GM12864 (cell line): ENCODE measurements at places on chromosomes 1 and 21.

DNA sequence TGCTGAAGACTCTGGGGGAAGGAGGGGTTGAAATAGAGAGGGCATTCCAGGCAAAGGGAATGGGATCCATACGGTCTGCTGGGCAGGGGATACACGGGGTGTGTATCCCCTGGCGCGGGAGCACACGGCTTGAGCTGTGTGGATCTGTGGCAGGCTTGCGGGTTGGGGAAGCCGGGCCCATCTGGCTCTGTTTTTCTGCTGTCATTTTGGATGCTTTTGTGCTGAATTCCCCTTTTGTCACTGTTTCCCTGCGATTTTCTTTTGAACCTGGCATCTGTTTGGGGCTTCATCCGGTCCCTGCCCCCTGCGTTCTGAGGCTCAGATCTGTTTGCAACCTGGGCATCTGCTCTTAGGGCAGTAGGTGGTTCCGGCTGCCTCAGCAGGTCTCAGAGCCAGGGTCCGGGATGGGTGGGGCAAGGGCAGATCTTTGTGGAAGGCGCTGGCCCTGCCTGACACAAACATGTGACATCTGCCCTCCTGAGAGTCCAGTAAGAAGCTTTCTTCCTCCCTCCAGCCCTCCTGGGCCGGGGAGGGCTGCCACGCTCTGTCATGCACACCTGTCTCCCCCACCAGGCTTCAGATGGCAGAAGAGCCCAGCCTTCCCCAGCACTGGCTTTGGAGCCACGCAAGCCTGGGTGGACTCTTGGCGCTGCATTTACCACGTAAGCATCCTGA is 84.0 kb downstream of the IGSF21 start:
- DNase-seq = no peak

- DNase-seq = no peak
These were observed 9.0 kb downstream of the CREG1 start for GRCh38 chr1:167544447-167545093.

DNA sequence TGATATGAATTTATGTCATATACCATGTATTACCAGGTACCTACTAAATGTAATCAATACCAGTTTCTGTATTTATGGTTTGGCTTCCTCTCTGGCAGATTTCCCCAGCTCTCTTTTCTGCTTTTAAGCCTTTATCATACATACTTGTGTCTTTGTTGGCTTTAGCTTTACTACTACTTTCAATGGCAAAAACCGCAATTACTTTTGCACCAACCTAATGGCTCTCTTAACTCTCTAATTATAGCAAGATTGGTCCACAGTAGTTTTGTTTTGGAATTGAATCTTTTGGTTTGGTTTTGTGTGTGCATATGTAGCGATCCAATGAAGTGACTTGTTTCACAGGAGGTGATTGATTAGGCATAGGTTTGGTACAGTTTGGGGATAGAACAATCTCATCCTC is 93.6 kb downstream of the ATG4C start:
- DNase-seq = no peak

GRCh38 chr1:226370144-226370923 is 37.6 kb downstream of the PARP1 start:
- DNase-seq = no peak

- DNase-seq = peak; percentile 66
These were observed 22.4 kb downstream of the STPG1 start for GRCh38 chr1:24390924-24391782.

DNA sequence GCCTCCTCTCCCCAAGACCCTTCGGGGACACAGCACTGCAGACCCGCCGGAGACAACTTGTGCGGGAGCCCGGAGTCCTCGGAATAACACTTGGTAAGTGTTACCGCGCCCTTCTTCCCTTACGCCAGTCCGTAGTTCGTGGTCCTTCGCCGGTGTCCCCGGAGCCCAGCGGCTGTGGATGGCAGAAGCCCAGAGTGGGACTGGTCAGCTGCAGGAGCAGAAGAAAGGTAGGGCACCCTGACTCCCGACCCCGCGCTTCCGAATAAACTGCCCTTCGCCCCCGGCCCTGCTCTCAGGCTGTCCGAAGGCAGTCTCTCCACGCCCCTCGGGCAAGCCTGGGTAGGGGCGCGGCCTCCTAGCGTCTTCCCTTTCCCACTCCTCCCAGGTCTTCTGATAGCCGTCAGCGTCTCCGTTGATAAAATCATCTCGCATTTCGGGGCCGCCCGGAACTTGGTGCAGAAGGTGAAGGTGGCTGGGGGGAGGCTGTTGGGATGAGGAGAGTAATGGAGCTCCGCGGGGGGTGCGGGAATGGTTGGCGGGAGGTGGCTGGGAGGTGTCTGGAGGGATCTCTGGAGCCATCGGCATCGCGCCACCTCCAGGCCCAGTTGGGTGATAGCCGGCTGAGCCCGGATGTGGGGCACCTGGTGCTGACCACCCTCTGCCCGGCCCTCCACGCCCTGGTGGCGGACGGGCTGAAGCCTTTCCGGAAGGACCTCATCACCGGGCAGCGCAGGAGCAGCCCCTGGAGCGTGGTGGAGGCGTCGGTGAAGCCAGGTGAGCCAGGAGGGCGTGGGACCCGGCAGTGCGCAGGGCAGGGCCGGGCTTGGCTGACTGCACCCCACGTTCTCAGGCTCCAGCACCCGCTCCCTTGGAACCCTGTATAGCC is 4.3 kb downstream of the RUSC1 start:
- DNase-seq = no peak

DNA sequence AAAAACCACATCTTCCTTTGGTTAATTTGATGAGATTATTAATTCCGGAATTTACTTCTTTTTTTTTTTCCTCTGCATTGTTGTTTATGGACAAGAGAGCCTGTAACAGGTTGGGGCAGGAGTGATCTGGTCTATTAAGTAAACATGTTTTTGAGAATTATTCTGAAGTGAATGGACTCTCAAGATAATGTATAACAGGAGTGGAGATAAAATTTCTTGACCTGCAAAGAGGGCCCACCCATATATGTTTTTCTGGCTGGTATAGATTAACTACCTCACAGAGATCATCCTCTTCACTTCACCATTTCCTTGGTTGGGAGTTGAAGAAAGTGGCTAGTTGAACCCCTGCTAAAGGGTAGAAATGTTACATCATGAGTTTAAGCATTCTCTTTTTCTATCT is 10.7 kb downstream of the DDI2 start:
- DNase-seq = no peak

- no peak for DNase-seq
These were observed 58.6 kb upstream of the PLXNA2 start for GRCh38 chr1:208302699-208303238.

GRCh38 chr1:147389532-147390184 is 147.2 kb downstream of the CHD1L start:
- DNase-seq = no peak

DNA sequence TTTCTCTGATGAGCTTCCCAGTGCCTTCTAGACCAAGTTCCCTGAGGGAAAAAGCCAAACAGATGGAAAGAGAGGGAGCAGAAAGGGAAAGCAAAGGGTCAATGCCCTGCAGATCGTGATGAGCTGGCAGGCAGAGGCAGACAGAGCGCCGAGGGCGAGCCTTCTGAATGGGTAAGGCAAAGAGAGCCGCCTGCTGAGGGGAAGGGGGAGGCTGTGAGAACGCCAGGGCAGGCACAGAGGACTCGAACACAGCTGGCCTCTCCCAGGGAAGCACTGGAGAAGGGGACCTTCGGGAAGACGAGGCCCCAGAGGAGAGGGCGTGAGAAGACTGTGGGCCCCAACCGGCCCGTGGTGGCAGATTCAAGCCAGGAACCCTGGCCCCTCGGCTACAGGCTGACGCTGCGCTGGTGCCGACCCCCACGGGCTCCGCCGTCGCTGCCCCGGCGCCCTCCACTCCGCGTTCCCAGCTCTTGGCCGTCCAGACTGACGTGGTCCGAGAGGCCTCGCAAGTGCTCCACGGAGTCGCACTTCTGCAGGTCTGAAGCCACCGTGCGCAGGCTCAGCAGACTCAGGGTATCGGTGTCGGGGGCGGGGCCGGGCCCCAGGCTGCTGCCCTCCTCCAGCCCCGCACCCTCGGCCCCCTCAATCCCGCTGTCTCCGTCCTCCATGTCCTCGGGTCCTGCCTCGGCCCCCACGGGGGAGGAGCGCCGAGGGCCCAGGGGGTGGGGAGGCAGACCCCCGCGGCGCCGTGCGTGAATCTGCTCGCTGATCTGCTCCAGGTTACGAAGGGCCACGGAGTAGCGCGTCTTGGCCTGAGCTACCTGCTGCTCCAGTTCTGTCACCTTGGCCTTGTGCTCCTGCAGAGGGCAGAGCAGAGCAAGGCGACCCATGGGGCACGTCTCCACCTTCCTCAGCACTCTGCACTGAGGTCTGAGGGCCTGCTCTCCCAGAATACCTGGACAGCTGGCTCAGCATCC is 13.9 kb downstream of the SH3BP5L start:
- no peak for DNase-seq

GRCh38 chr1:35431173-35431599 is 126.0 kb downstream of the KIAA0319L start:
- no peak for DNase-seq

DNA sequence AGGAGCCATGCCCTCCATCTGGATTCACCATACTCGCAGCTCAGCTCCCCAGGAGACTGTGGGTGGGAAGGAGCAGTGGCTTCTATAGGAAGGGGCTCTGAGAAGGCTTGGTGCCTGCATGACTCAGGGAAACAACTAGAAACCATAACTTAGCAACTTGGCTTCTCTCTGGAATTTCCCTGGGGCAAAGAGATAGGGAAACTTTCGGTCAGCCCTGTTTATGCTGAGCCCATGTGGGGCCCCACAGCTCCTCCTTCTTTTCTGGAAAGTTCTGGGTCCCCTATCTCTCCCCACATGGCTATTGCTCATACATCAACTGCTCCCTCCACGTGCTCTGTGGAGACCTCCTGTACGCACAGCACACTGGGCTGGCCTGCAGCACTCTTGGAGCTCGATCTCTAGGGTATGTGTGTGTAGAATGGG is 39.3 kb downstream of the PLEKHA6 start:
- DNase-seq = no peak

GRCh38 chr1:190344454-190344853 is 133.2 kb downstream of the BRINP3 start:
- DNase-seq = no peak

- DNase-seq = no peak
These were observed 15.7 kb downstream of the TFB2M start for GRCh38 chr1:246550402-246550801.

GRCh38 chr1:154440036-154440804 is 35.1 kb downstream of the IL6R start:
- no peak for DNase-seq

GRCh38 chr21:36692114-36692834 is 6.6 kb upstream of the SIM2 start:
- DNase-seq = no peak

DNA sequence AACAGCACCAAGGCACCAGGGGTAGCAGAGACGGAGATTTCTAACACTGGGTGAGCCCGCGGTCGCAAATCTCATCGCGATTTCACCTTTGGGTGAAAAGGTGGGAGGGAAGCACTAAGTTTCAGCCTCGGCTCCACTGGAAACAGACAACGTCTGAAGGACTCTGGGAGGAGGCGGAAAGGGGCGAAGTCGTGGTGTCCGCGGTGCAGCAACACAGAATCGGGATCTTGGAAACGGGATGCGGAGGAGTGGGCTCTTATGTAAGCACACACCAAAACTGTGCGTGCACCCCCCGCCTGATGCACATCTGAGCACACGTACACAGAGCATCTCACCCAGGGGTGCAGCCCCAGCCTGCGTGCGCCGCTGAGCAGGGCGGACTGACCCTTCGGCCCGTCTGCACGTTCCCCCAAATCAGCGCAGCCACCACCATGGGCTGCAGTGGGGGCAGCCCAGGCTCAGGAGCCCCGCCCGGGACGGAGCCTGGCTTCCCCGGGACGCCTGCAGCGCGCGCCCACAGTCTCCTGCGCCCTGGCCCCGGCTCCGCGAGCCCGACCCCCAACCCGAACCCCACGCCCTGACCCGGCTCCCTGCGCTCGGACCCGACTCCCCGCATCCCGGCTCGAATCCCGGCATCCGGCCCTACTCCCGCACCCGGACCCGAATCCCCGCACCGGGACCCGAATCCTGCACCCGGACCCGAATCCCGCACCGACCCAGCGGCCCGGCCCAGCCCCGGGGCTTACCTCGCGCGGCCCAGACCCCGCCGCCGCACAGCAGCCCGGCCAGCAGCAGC is 670 bp downstream of the CLSTN1 start:
- no peak for DNase-seq

DNA sequence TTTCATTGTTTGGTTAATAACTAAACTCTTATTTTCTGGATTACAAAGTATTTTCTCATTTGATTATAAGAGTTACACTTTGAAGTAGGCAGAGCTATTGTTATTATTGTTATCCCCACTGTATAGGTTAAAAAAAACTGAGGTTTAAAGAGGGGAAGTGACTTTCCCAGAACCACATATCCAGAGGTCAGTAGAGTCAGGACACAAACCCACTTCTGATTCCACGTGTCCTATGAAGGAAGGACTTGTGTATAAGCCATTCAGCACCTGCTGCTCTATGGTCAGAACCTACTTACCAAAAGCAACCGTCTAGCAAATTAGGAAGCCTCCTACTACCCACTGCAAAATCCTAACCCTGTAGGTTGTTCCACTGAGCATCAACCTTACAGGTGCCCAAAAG is 291.3 kb downstream of the TM2D1 start:
- no peak for DNase-seq

DNA sequence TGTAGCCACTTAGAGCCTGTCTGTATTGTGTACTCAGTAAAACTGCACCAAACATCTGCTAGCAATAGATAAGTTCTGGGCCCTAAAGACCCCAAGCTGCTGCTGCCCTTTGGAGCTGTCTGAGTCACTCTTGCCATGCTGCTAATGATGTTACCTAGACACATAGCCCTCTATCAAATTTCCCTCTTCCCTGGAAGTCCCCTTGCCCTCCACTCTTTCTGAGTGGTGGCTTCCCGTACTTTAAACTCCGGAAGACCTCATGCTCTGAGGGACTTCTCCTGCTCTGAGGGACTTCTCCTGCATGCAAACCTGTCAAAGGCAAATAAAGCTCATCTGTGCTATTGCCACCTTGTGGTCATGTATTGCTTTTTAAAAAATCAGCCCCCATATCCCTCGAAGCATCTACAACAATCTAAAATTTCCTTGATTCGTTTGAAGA is 34.0 kb downstream of the FH start:
- DNase-seq = peak; percentile 16

- no peak for DNase-seq
These were observed 109.3 kb upstream of the OLFM3 start for GRCh38 chr1:102105931-102106550.
